Fibroblast of pulmonary artery (primary cell): ENCODE measurements at places on chromosomes 16 and 17.

DNA sequence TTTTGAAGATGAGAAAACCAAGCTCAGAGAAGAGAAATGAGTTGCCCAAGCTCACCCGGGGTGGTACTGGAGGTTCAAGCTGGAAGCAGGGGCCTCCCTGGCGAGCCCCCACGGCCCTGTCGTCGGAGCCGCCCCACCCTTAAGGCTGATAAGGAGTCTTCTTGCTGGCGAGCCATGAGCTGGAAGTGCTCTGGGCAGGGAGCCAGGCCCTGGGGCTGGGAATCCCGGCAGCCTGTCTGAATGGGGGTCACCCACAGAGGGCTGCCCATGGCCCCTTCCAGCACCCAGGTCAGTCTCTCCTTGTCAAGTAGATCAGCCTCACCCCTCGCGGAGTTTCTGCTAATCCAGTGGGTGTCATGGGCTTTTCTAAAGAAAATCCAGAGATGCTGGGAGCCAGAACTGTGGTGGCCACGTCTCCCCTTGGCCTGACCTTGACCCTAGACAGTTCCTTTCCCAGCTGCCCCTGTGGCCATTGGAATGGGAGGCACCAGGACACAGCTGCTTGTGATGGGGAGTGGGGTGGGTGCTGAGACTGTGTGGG is 1.2 kb upstream of the P2RX1 start:
- peak; percentile 57 for DNase-seq

- no peak for DNase-seq
Measured at GRCh38 chr16:23367988-23368387, 65.9 kb downstream of the SCNN1B start.

DNA sequence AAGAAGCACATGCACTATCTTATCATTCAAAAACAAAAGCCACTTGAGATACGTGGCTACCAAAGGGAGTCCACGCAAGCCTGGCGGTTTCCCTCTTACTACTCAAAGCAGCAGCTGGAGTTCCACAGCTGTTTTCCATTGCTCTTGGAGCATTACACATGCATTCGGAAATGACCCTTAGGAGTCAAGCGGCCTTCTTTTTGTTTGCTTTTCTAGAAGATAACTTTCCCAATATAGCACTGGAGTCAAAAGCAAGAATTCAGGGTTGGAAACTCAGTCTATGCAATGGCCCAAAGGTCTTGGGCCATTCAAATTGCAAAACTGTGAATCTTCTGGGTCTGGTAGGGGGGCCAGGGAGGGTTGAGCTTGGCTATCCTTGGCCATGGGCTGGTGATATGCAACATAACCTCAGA is 97.8 kb upstream of the MAF start:
- DNase-seq: peak; percentile 5

GRCh38 chr16:79074951-79075350 is 525.6 kb downstream of the MAF start:
- no peak for DNase-seq

GRCh38 chr16:70754371-70754770 is 46.6 kb downstream of the VAC14 start:
- DNase-seq: no peak

GRCh38 chr17:50452630-50453300 is 15.9 kb downstream of the CHAD start:
- DNase-seq: peak; percentile 19

DNA sequence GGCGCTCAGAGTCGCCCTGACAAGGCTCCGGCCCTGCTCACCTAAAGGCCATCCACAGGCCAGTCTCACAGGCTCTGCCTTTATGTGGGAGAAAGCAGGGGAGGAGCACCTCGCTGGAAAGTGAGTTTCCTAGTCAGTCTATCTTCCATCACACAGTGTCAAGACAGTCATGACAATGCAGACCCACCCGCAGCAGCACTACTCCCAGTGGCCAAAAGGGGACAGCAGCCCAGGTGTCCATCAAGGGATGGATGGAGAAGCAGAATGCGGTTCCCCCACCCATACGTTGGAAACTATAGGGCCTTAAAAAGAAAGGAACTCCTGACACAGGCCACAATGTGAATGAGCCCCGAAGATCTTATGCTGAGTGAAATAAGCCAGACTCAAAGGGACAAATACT is 226.8 kb downstream of the ENGASE start:
- no peak for DNase-seq

DNA sequence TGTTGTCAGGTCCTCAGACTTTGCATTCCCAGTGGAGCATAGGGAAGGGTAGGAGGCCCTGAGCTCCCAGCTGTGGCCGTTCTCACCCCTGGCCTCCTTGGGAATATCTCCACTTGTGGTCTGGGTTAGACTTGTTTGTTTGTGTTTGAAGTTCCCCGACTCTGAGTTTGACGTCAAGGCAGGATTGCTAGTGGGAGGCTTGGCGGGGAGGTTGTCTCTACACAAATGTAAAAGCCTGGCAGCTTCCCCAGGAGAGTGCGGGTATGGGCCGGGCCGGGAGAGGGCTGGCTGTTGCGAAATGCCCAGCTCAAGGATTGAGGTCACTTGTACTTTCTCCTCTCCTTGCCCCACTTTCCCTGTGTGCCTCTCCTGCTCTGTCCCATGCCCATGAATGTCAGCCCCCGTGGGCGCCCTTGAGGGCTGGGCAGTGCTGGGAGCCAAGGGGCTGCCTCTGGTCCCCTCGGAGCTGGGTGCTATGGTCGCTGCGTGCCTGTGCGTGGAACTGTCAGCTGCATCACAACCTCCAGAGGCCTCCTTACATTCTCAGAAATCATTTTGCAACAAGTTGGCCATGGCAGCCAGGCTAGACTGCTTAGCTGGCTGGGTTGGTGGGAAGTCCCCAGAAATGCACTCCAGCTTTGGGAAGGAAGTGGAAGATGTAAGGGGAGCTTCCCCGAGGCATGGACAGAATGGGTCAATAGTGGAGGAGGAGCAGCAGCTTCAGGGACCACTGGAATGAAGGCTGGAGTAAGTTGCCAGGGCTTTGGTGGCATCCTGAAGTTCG is 84.3 kb downstream of the KSR1 start:
- DNase-seq: peak; percentile 100

DNA sequence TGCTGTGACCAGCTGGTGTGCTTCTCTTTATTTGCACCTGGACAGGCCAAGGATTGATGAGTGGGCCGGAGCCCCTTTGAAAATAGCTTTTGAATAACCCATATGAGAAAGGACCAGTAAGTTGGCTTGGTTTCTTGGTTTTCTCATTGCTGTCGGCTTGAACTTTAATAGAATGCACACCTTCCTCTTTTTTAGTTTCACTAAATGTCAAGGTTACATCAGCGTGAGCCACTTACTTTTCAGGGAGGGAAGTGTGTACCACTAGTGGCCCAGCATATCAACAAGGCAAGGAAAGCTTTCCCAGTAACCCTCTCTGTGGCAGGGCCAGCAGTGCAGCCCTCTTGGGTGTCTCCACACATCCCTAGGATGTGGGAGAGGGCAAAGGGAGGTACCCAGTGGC is 433.3 kb downstream of the CA10 start:
- DNase-seq: no peak

GRCh38 chr17:68785565-68786486 is 169.4 kb downstream of the ABCA8 start:
- no peak for DNase-seq

DNA sequence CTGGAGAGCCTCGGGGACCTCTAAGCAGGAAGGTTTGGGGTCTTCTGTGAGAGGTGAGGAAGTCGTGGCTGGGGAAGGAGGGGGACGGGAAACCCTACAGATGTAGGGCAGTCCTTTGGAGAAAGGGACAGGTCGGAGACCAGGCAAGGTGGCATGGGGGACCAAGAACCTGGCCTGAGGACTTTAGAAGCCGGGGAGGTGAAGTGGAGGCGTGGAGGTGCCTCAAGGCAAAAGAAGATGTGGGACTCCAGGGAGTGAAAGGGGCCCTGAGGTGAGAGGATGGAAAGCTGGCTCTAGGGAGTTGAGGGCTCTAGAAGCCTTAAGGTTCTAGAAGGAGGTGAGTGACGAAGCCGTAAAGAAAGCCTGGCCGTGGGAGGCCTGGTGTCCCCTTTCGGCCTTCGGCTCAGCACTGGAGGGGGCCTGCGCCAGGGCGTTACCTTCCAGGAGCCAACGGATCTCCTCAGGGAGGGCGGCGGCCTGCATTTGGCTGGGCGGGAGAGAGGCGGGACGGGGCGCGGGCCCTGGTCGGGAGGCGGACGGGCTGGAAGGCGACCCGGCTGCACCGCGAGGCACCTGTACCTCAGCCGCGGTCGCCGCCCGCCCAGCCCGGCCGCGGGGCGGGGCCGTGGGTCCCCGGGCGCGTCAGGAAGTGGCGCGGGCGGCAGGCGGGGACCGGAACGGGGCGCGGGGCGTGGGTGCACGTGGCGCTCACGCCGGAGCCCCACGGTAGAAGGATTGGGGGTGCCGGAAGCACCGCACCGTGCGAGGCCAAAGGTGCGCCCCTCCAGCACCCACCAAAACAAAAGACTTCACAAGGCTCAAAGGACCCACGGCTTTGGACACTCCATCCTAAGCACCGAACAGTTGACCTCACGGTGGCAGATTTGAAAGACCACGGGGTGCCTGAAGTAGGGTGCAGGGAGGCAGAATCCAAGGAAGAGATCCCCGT is at the start of gene SKAP1:
Gene SKAP1 (minus strand): TSS at position 577 of the 949 bp plus-strand sequence.
- DNase-seq: no peak

DNA sequence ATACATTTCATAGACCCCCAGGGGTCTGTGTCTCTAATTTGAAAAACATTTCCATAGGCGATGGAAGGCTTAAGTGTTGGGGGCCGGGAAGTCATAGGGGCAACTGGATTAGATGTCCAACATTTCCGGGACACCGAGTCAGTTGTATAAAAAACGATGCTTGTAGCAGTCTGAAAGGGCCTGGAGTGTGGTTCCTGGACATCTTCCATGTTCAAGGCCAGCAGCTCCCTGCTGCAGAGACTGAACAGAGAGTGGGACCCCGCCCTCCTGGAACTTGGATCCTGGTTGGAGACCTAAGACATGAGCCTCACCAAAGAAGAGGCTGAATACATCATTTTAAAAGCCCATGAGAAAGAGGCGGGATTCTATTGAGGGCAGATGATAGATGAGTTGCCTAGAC is 82.0 kb upstream of the ZNF423 start:
- DNase-seq: no peak

DNA sequence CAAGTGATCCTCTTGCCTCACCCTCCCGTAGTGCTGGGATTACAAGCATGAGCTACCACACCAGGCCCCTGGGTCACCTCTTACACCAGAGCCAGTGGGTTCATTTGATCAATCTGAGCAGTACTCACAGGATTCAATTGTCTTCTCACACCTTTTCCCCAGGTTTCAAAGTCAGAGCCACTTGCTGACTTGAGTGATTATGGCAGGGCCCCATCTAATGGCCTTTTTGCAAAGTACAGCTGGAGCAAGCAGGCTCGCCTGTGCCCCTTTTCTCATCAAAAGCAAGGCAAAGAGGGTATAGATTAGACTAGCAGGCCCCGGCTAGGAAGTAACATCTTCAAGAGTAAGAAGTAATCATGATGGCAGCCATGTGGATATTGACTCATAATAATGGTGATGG is 114.8 kb upstream of the NOL11 start:
- peak; percentile 49 for DNase-seq

GRCh38 chr16:30546115-30546514 is 11.5 kb upstream of the ZNF747 start:
- no peak for DNase-seq

GRCh38 chr16:84084570-84085270 is 32.0 kb downstream of the MBTPS1 start:
- DNase-seq: peak; percentile 72

DNA sequence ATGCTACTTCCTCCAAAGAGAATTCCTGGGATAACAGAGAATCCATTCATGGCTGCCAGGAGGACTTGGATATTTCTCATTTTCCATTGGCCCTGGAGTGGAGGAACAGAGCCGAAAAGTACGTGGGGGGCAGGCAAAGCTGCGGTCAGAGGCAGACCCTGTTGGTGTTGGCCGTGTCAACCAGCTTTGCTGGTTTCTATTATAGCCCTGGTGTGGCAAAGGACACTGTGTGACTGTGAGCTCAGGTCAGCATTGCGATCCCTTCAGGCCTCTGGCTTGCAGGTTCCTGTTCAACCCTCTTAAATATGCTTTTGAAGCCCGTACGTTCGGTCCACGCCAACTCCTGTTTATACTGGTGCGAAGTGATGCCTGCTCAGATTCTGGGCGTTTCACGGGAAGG is 596.2 kb downstream of the MAF start:
- DNase-seq: no peak

DNA sequence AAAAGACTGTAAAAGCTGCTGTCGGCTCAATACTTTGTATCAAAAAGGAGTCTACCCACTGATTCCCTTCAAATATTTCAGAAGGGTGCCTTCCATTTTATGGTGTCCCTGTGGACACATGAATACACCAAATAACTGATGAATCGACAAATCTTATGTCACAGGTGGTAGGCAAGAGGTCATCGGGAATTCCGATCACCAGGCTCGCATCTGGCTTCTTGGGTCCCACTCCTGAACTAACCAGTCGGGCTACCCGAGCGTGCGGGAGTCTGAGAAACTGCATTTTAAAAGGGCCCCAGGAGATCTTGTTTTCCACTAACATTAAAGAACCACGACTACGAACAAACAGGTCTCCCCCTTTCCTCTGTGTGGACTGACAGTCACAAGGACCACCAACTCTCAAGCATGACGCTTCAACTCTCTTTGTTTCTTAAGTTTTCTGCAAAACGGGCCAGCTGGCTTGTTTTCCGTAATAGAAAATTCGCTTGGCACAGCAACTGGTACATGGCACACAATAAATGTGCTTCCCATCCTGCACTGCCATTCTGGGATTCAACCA is 873 bp downstream of the PSME3IP1 start:
- DNase-seq: no peak

- no peak for DNase-seq
Measured at GRCh38 chr17:50946223-50946890, 80.2 kb upstream of the TOB1 start.

DNA sequence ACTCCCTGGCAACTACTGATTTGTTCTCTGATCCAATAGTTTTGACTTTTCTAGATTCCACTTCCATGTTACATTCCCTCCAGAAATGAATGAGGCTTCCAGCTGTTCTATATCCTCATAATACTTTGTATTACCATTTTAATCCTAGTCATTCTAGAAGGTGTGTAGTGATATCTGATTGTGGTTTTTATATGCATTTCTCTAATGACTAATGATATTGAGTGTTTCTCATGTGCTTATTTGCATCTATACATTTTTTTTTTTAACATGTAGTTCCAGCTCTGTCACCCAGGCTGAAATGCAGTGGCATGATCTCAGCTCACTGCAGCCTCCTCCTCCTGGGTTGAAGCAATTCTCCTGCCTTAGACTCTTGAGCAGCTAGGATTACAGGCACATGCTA is 7.3 kb downstream of the ADGRG5 start:
- DNase-seq: no peak
